ENCODE measurements at places on chromosomes 16 and 17. TPM values are rescaled to one million over a fixed set of nuclear protein-coding genes. Genes with fewer than 3 reads are reported as not detected.

The TCAP gene
- polyA plus RNA-seq: 0.20 TPM

The CHST4 gene
- polyA plus RNA-seq: 0.14 TPM

The ERBB2 gene
- 21.4 TPM for polyA plus RNA-seq

The MYH1 gene
- polyA plus RNA-seq: not detected

The PIPOX gene
- polyA plus RNA-seq: not detected

The SLC16A13 gene
- 2.7 TPM for polyA plus RNA-seq

The MRPL28 gene
- 128 TPM for polyA plus RNA-seq

The NUBP2 gene
- polyA plus RNA-seq: 24.4 TPM

The FOXN1 gene
- polyA plus RNA-seq: 0.66 TPM

The CCL14 gene
- not detected for polyA plus RNA-seq

The PMP22 gene
- polyA plus RNA-seq: 12.1 TPM

The WFDC1 gene
- polyA plus RNA-seq: not detected

Measured in keratinocyte (primary cell).